ENCODE measurements at places on chromosomes 6 and 20.

- no peak for DNase-seq
Measured at GRCh38 chr6:50850223-50851048, 31.8 kb downstream of the TFAP2B start.

GRCh38 chr20:49937027-49937929 is 1.1 kb downstream of the RNF114 start:
- DNase-seq, result no peak

DNA sequence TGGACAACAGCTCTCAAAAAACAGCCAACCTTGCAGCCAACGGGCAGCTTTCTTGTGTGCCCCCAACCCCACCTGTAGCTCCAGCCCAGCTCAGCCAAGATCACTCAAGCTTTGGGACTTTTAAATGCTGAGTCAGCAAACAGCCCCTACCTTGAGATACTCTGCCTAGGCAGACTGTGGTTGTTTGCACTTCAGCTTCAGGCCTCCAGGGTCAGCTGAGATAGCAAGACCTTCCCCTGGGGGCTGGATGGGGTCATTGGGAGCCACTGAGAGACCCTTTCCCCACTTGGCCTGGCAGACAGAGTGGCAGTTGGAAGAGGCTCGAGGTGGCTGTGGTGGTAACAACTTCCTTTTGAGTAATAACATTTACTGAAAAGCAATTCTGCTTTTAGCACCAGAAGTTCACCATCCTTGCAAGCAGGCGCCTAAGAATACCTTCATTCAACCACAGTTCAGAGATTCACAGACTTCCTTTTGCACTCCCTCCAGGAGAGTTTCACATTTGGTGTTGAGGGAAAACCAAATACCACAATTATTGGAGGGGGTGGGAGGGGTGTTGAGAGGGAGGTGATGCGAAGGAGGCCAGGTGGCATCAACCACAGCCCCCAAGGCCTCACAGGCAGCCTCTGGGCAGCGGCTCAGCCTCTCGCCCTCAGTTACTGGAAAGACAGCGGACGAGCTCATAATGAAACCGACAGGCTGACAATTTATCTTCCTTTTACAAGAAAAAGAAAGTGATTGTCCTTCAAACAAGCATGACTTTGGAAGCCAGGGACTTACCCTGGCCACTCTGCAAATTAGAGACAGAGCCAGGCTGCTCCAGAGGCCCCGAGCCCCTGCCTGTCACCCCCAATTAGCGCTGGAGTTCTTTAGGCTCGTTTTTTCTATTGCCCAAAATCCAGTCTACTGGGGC is 148.1 kb downstream of the CEBPB start:
- no peak for DNase-seq

DNA sequence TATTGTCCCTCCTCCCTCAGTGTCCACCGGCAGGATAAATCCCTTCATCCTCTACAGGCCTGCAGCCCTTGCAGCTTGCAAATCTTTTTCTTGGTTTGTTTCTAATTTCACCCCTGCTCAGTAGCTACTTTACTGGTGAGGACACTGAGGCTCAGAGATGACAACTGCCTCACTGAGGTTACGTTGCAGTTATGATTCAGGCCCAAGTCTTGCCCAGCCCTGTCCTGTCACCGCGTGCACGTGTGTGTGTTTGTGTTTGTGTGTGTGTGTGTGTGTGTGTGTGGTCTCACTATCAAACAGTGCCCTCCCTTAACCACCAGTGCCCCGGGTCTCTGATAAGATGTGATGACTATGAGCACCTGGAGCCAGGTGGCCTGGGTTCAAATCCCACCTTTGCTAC is 21.1 kb downstream of the FAM110A start:
- no peak for DNase-seq

DNA sequence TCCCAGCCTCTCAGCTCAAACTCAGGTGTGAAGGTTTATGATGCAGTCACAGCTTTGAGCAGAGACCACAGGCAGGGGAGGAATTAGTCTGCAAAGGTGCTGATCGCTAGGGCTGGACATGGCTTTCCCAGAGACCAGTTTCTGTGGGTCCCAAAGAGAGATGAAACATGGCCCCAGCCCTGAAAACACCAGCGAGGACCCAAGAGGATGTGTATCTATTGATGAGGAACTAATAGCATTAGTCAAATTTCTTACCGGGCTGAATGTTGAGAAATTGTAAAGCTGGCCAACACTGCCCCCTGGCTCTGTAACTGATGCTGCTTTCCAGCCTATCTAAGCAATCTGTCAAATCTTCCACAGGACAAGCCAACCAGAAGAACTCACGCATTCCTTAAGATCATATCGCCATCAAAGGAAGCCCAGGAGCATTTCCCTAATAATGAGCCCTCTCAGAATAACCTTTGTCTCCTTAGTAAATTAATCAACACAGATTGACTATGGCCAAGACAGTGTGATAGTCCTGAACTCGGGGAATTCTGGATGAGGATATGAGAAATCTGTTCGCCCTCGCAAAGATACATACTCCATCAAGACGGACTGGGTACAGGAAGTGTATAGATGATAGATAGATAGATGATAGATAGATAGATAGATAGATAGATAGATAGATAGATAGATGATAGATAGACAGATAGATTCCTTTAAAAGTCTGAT is 7.8 kb upstream of the ACSS1 start:
- DNase-seq, result no peak

GRCh38 chr6:13454286-13455221 is 32.8 kb downstream of the GFOD1 start:
- no peak for DNase-seq

- no peak for DNase-seq
Measured at GRCh38 chr6:107490566-107491137, 735 bp downstream of the SOBP start.

Data from osteocyte (in vitro differentiated cells).